Activated CD4-positive, alpha-beta T cell treated with anti-CD3 and anti-CD28 coated beads, Interleukin-2, amount 50 U/mL, for 48 hours (primary cell): ENCODE measurements at places on chromosomes 5 and 9.

GRCh38 chr9:109865521-109865920, 85.5 kb downstream of the PALM2AKAP2 start:
- no peak for DNase-seq

GRCh38 chr5:37316027-37316426, 54.9 kb downstream of the NUP155 start:
- DNase-seq, result no peak

- DNase-seq, result no peak
Observed at GRCh38 chr9:125121146-125121545, 22.2 kb downstream of the SCAI start.

DNA sequence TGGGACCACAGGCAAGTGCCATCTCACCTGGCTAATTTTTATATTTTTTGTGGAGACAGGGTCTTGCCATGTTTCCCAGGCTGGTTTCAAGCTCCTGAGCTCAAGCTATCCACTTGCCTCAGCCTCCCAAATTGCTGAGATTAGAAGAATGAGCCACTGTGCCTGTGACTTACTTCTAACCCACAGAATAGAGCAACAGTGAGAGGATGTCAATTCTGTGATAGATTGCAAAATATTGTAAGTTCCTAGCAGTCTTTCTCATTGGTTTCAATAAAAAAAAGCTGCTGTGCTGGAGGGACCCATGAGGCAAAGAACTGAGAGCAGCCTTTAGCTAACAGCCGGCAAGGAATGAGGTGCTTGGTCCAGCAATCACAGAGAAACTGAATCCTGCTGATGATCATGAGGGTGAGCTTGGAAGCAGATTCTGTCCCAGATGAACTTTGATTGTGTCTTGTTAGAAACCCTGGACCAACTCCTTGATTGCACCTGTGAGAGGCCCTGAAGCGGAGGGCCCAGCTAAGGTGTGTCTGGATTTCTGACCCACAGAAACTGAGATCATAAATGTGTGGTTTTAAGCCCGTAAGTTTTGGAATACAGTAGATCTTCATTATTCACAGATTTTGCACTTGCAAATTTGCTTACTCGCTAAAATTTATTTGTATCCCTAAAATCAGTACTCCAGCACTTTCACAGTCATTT, 149.7 kb downstream of the GCNT1 start:
- no peak for DNase-seq

GRCh38 chr9:135463140-135463539, 16.4 kb upstream of the PPP1R26 start:
- DNase-seq, result no peak

GRCh38 chr5:154587123-154588026, 109.3 kb upstream of the HAND1 start:
- DNase-seq, result no peak

DNA sequence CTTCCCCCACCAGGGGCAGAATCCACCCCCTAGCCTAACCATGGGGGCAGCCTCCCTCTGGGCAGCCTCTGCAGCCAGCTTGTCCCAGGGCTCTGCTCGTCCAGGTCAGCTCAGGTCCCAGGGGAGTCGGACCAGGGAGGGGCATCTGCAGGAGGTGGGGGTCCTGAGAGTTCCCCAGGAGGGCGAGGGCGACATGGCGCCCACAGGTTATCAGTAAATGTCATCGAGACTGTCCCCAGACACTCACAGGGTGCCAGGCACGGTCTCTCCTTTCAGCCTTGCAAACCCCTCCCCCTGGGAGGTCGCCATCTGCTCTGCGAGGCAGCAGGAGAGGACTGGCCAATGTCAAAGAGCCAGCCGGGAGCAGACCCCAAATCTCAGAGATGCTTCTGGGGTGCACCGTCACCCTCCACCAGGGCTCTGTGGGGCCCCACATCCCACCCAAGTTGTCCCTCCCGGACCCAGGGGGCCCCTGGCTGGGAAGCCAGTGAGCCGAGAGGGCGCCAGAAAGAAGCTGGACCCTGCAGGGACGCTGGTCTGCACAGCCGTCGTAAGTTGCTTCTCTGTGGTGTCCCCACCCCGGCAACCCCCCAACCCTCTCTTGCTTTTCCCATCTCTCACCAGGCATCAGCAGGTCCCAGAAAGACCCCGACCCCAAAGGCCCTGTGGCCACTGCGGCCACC, 69.3 kb downstream of the NTNG2 start:
- no peak for DNase-seq

GRCh38 chr9:35954942-35955546, 2.9 kb downstream of the OR2S2 start:
- DNase-seq, result peak; percentile 37

GRCh38 chr5:137231540-137231939, 267.6 kb downstream of the SPOCK1 start:
- DNase-seq, result no peak

DNA sequence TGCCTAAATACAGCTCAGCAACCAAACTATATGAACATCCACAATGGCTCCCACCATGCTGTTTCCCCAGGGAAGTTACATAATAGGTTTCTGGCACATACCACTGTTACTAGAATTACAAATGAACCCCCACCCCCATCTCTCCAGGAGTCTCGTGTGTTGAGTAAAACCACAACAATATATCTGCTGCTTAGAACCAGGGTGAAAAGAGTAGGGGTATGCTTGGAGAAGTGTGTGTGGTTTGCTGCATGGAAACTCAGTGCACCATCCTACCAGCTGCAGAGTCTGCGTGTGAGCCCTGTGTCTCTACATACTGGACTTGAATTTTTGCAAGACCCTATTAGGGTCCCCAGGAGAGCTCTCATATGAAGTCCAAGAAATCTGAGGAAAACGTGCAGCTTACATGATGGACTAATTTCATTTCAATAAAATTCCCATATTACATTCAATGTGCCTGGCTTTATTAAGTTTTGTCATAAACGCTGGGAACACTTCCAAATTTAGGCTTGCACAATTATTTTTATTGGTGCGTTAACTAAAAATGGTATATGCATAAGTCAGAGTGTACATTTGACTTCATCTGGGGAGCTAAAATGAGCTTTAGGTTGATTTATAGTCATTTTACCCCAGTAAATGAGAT, 104.5 kb upstream of the NFIB start:
- no peak for DNase-seq

GRCh38 chr9:93582115-93582514, 5.7 kb downstream of the PHF2 start:
- no peak for DNase-seq

DNA sequence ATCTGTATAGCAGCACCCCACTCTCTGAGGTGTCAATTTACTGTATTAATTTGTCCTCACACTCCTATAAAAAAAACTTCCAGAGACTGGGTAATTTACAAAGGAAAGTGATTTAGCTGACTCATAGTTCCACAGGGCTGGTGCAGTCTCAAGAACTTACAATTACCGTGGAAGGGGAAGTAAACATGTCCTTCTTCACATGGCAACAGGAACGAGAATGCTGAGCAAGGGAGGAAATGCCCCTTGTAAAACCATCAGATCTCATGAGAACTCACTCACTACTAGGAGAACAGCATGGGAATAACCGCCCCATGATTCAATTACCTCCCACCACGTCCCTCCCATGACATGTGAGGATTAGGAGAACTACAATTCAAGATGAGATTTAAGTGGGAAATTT, 602.6 kb downstream of the MTRR start:
- DNase-seq, result no peak

DNA sequence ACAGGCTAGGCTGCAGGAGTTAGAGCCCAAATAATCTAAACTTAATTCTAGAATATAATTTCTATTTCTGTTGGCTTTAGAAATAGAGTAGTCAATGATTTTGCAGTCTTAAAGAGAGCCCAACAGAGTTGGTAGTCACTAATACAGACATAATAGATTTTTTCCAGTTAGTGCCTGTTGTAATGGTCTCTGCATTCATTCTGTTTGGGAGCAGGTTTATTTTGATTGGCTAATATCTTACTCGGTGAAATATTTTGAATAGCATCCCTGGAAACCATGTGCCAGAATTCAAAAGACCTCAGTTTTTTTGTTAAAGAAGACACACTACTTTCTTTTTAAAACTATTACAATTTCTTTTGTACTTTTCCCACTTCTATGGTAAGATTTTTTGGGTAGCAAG, 107.2 kb downstream of the RASGRF2 start:
- DNase-seq, result no peak

DNA sequence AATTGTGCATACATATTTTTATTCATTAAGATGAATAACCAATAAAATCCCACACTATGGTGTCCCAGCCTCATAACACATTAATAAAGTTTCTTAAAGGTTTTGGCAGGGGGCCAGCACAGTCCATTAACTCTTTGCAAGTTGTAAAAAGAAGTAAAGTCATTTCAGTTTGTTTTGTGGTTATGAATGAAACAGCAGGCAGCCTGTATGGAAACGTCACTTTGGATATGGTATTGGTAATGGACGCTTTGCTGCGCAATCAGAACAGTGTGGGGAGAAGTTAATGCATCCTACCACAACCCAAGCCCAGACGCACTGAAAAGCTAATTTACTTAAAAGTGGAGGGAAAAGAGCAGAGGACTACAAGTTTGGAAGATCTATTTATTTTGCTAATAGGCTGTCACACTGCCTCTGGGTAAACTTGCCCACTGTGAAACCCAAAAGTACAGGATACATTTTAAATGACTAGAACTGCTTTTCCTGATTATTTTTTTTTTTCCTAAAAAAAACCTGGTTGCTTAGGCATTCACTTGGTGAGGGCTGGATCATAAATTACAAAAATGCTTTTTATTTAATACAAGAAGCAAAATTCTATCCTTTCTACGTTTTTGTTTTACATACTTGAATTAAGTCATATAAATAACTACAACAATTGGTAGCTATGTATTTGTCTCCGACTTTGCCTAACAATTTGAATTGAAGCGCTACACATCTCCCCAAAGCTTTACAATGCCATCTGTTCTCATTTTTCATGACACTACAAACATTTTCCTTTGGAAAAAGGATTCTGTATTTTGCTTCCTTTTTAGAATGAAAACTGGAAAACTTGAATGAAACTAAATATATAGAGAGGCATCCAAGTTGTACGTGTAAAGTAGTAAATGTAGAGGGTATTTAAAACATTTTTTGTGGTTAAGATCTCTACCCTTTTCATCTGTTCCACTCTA, 104.3 kb downstream of the NFIB start:
- no peak for DNase-seq

- no peak for DNase-seq
Observed at GRCh38 chr5:116013936-116014335, 18.3 kb upstream of the ARL14EPL start.

DNA sequence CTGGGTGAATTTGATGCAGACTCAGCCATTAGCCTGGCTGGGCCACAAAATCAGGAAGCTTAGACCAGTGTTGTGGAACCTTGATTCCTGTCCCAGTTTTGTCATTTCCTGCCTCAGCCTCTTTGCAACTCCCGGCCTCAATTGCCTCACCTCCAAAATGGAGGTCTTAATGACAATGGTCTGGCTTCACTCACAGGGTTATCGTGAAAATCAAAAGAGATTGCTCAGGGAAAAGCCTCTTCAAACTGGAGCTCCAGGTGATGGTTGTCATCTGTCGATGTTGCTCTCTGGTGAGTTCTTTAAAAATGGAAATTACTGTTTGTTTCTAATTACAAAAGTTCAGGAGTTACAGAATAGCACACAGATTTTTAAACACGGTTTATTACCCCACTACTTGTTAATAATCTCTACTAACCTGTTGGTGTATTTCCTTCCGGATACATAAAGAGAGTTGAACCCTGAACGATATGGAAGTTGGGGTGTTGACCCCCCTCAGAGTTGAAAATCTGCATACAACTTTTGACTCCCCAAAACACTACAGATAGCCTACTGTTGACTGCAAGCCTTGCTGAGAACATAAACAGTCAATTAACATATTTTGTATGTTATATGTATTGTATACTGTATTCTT, 109.9 kb upstream of the CPEB4 start:
- DNase-seq, result no peak
